Activated CD8-positive, alpha-beta memory T cell treated with anti-CD3 and anti-CD28 coated beads for 1 hour (primary cell): ENCODE measurements at places on chromosomes 11 and 22.

DNA sequence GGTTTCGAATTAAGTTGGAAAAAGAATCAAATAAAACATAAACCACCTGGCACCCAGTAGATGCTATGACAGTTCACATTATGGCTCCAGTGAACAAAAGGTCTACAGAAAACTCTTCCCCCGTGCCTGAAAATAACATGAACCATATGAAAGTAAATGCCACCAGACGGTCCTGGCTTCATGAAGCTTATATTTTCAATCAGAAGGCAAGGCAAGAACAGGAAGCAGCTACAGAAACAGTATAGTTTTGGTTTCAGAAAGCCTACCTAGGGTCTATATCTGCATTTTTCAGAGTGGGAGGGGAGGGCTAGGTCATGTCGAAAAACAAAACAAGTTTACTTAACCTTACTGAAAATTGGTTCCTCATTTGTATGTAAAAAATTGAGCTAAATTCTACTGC, 9.8 kb downstream of the RAB30 start:
- no peak for DNase-seq

DNA sequence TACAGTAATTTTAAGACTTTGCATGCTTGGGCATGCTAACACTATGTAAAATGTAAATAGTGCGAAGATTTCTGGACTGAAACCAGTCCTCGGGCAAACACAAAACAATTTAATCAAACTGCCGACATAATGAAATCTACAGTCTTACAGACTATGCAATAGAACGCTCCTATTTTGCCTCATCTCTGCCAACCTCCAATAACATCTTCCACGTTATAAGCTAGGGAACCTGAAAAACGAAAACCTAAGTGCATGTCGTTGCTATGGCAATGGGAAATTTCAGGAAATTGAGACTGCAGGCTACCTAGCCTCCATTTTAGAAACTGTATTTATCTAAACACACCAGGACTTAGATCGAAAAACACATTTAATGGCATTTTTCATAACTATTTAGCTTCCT, 1.1 kb downstream of the CSTF3 start:
- no peak for DNase-seq

DNA sequence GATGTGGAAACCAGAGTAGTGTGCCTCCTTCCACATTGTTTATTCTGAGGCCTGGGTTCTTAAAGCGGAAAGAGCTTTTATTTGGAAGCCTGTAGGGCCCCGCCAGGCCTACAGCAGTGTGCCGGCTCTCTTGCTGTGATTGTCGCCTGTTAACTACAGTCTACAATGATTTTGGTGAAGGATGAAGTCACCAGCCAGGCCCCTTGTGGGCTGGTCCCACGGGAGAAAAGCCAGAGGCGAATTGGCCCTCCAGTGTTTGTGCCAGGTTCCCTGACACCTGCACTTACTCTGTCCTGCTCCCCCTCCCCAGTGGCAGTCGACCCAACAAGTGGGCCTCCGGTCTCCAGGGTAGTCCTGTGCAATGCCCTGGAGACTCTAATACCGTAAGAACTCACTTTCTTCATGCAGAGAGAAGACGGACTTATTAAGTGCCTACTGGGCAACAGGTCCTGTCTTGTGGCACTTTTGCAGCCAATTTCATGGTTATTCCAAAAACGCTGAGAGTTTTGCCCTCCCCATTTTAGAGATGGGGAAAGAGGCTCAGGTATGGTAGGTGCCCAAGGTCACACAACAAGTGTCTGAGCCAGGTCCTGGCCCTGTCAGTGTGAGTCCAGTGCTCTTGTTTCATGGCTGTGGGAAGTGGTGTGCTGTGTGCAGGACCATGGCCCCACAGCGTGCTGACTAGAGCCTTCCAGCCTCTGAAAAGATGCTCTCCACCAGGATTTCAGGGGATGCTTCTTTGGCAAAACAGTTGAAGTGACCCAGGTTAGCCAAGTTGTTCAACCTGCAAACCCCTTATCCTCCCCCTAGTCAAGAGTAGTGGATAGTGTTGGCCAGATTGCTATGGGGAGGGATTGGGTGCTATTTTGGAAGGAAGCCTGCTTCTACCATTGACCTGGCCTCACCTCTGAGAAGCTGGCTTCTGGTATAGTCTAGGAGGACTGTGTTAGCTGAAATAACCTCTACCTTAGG, 1.4 kb downstream of the MICAL2 start:
- no peak for DNase-seq

- no peak for DNase-seq
Measured at GRCh38 chr11:34859496-34859895, 56.7 kb downstream of the APIP start.

GRCh38 chr11:1573077-1573902, 1.2 kb upstream of the DUSP8 start:
- no peak for DNase-seq

- no peak for DNase-seq
Measured at GRCh38 chr11:76598426-76598839, 72.1 kb downstream of the LRRC32 start.

GRCh38 chr11:8830641-8831040, 80.3 kb upstream of the AKIP1 start:
- no peak for DNase-seq

DNA sequence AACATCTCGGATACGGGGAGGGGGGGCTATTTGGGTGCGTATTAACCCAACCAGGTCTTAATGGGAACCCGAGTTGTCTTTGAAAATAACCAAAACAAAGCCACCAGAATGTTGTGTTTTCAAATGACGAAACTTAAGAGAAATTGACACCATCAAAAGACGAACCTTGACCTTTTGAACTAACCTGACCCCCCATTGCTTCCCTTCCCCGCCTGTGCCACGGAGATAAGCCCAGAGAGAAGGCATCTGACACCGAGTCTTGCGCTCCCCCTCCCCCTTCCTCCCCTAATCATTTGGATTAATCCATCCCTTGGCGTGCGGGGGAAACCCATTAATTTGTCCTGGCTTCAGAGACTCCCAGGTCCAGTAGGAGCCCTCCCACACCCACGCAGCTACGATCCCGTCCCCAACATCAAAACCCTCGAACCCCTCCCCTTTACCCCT, 4.5 kb upstream of the GCAT start:
- DNase-seq: no peak

GRCh38 chr22:49425356-49425755, 402.3 kb downstream of the BRD1 start:
- DNase-seq: no peak

DNA sequence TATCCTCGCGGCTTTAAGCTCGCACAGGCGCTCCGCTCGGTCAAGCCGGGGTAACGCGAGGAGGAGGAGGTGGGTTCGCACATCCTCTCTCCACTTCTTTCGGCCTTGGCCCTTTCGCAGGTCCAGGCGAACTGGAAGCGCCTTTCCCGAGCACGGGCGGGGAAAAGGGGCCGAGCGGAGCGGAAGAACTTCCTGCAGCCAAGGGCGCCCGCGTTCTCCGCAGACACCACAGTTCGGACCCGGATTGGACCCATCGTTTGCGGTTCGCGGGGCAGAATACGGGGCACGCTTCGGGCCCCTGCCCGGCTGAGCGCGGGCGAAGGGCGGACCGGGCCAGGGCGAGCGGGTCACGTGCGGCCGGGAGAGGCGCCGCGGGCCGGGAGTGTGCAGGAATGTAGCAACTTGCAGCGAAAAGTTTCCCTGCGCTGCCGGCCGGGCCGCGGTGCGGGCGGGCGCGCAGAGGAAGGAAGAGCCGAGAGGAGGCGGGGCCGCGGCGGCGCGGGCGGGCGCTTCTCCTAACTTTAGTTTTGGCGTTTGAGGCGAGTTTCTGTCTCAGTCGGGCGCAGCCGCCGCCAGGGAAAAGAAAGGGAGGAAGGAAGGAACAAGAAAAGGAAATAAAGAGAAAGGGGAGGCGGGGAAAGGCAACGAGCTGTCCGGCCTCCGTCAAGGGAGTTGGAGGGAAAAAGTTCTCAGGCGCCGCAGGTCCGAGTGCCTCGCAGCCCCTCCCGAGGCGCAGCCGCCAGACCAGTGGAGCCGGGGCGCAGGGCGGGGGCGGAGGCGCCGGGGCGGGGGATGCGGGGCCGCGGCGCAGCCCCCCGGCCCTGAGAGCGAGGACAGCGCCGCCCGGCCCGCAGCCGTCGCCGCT, at the start of gene YAP1:
TSS of gene YAP1 (plus strand) at position 552 of the 865 bp plus-strand sequence. CDS start 402 bp downstream, outside the sequence.
- DNase-seq: peak; percentile 12

- DNase-seq: no peak
Measured at GRCh38 chr22:46148336-46148735, 2.0 kb upstream of the PPARA start.

- no peak for DNase-seq
Measured at GRCh38 chr11:74138021-74138420, 32.8 kb downstream of the C2CD3 start.

DNA sequence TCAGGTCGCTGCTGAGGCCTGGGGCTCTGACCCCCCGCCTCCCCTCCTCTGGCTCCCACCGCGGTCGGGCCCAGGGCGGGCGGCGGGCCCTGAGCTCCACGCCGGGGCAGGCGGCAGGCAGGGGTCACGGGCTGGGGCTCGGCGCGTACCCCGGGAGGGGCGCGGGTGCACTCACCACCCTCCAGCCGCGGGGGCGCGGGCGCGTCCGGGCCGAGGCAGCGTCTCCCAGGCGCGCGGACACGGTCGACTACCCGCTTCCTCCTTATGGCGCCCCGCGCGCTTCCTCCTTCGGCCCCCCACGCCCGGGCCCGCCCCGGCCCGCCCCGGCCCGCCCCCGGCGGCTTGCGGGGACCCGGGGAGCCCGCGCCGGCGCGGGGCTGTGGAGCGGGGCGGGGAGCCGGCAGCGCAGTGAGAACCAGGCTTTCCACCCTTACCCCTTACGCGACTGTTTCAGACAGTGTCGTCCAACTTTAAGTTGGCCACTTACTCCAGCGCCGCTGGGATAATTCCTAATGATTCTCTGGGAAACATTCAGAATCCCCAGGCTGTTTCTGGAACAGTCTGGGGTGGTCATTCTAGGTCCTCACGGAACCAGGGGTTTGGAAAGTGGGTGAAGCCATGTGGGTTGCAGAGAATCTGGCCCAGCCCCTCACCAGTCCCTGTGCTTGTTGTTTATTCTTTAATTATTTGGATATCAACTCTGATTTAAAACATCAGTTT, at the start of gene BID:
TSS of gene BID (minus strand) at position 264 of the 720 bp plus-strand sequence. CDS start 24,353 bp downstream, outside the sequence.
- DNase-seq: peak; percentile 26

- DNase-seq: no peak
Measured at GRCh38 chr11:11589437-11589836, 32.4 kb downstream of the GALNT18 start.

DNA sequence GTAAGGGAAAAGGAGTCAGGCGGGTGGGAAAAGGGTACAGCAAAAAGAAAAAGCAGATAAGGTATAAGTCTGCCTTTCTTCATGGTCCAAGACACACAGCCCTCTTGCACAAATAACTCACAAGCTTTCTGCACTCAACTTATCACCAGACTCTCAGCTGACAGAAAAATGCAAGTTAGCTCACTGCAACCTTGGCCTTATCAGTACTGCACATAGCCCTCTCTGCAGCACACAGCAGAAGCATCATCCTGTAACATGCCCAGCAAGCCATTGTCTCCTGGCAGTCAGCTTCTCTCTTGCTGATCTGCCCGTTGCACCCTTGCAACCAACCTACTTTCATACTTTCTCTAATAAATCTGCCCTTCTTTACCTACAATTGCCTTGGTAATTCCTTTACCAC, 5.8 kb downstream of the ZBTB44 start:
- DNase-seq: no peak

DNA sequence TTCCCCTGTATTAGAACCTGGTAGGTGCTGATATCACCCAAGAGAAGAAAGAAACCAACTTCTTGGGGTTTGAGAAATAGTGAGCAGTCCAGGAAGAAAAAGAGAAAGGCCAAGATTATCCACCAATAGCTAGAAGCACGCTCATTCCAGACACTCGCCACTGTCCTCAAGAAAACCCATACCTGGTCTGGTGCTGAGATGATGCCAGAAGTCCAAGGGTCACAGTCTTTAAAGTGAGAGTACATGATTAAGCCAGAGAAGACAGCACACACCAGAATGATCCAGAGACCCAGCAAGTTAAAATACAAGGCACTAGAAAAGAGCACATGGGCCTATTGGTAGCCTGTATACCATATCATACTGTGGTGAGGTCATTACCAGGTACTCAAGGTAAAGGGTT, 23.6 kb downstream of the SLC5A12 start:
- DNase-seq: no peak

- no peak for DNase-seq
Measured at GRCh38 chr11:96188243-96189006, 154.6 kb downstream of the MAML2 start.

DNA sequence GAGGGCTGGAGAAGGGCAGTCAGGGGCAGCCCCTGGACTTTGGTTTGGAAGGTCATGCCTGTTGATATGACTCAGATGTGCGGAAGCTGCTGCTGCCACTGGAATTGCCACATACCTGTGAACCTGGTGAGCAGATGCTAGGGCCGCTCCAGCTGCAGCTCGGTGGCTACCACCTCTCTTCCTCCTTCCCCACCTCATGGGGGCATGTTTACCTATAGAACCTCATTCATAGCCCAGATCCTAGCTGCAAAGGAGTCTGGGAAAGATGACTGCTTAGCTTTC, 17.5 kb upstream of the TSPAN18 start:
- DNase-seq: no peak

GRCh38 chr11:32107647-32108046, 16.8 kb downstream of the RCN1 start:
- DNase-seq: no peak

- DNase-seq: no peak
Measured at GRCh38 chr11:83815736-83816135, 529.6 kb upstream of the CCDC90B start.

DNA sequence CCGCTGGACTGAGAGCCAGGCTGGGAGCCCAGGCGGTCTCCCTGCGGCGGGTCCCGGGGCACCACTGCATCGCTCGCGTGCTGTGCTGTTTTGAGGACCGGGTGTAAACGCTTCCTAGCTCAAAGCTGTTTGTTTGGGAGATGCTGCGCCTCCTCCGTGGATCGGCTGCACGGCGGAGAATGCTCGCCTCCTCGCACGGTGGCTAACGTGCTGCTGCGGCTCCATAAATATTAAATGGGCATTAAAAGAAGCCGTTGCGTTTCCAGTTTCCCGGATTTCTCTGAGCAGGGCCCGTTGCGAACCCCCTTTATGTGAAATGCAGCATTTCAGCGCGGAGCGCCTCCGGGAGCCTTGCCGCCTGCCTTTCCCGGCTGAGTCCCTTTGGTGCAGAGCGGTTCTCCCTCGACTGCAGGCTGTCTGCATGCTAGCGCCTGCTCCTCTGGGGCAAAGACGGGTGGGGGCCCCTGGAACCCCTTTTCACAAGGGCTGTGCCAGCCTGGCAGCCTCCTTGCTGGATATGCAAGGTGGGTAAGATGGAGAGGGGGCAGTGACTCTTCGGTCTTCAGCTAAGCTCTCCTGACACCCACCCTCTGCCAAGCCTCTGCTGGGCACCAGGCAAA, 9.3 kb downstream of the MPPED1 start:
- DNase-seq: no peak

- DNase-seq: no peak
Measured at GRCh38 chr11:125378571-125378970, 117.5 kb downstream of the FEZ1 start.

GRCh38 chr22:50530877-50531545, 1.2 kb upstream of the TYMP start:
- peak; percentile 74 for DNase-seq

DNA sequence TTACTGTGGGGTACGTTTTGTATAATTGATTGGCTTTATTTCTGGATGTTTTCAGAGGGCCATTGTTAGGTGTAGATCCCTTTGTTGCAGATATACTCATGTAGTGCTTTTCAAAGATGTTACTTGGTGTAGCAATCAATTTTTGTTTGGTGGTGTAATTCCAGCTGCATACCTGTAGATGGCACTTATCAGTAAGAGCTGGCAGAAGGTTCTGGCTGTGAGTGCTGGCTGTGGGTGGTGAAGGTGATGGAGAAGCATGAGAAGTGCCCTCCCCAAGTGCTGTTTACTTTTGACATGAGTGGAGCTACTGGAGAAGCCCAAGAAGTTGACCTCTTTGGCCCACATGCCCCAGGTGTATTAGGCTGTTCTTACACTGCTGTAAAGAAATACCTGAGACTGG, 1074.9 kb downstream of the FAM181B start:
- no peak for DNase-seq

GRCh38 chr11:46845440-46845739, 690 bp downstream of the CKAP5 start:
- DNase-seq: no peak
